Dorsolateral prefrontal cortex (tissue), 122 donors: ENCODE measurements at places on chromosomes 7 and 10.

DNA sequence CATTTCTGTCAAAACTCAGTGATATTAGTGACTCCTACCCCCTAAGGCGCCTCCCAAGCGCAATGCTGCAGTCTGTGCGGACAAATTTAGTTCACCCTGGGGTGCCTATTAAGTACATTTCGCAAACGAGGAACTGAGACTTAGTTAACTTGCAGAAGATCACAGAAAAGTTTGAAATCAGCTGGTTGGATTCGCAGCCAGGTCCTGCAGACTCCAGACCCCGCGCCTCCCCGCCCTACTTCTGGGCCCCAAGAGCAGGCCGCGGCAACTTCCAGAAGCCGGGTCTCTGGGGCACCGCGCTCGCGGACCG is 588 bp downstream of the CYREN start:
- no peak for DNase-seq

GRCh38 chr10:127736915-127737562 is at the start of gene FOXI2:
Gene FOXI2, plus strand, starts transcription at chr10:127737185. Its CDS starts 89 bp downstream, at chr10:127737274.
- DNase-seq, result no peak

GRCh38 chr10:127899766-127900387 is 7.0 kb upstream of the PTPRE start:
- no peak for DNase-seq

DNA sequence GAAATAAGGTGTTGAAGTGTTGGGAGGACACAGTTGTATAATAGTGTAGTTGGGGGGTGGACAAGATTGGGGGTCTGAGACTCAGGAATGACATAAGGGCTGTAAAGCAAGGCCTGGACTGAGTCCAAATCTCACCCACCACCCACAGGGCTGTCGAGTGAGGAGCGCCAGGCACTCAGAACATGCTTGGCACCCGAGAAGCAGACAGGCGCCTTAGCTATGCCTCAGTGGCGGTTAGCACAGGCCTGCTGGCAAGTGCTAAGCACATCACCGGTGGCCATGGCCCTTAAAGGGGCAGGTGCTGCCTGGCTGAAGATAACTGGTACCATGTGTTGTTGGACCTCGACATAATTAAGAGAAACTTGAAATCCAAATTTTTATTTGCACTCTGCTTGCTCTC is 90.7 kb downstream of the COL13A1 start:
- no peak for DNase-seq

GRCh38 chr7:139830292-139830691 is 1.2 kb downstream of the TBXAS1 start:
- DNase-seq, result no peak

GRCh38 chr10:65394502-65395297 is 1531.1 kb upstream of the LRRTM3 start:
- no peak for DNase-seq
